ENCODE measurements at places on chromosomes 1 and 21. TPM values are rescaled to one million over a fixed set of nuclear protein-coding genes. Genes with fewer than 3 reads are reported as not detected.

DNA sequence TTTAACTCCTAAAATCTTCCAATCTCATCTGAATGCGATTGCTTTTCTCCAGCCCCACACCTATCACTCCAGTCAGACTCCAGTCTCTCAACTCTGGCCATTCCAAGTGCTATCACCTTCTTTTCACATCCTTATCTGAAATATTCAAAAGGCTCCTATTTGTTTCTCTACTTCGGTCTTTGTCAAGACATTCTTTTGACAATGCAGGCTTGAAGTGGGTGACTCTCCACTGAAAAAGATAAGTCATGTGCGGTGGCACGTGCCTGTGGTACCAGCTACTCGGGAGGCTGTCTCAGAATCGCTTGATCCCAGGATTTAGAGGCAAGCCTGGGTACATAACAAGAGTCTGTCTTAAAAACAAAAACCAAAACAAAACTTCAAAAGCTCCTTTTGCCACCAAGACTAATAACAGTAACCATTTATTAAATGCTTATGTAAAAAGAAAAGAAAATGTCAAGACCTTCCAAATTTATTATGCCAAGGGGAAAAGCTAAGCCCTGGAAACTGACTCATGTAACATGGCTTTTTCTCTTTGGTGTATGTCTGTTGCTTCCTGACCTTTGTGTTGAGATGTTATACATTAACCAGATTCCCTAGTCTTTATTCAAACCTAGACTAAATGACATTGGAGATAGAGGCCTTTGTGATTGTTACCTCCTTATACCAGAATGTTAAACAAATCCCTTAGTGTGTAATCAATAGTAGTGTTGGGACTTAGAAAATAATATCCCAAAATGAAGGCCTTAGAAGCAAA, 3.6 kb downstream of the ALG14 start:
- DNase-seq: peak; percentile 43

GRCh38 chr1:233802611-233803010, 101.9 kb upstream of the SLC35F3 start:
- no peak for DNase-seq

The DARS2 gene
- polyA plus RNA-seq: 4.9 TPM

DNA sequence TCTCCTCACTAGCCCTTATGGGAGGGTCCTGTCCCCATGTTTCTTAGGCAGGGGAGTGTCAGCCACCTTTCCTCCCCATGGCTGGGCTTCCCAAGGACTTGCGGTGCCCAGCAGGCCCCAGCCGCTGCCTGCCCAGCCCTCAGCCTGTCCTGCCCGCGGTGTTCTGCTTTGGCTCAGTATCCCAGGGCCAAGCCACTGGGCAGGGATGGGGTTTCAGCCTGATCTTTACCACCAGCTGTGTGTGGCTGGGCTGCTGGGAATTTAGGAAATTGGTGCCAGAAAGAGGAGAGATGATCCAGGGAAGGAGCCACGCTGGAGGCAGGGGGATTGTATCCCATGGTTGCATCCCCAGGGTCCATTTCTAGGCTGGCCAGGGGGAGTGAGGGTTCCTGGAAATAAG, 6.9 kb upstream of the IGFN1 start:
- no peak for DNase-seq

The FBLIM1 gene
- polyA plus RNA-seq: 44.6 TPM

All from stomach (tissue), 19 donors.